ENCODE measurements at places on chromosomes 1 and 21. TPM values are rescaled to one million over a fixed set of nuclear protein-coding genes. Genes with fewer than 3 reads are reported as not detected.

The SLC22A15 gene
- under 0.01 TPM for total RNA-seq

The C4BPA gene
- 0.52 TPM for total RNA-seq

The OR14I1 gene
- total RNA-seq: not detected

The FALEC gene
- total RNA-seq: not detected

The TGFBR3 gene
- 54.3 TPM for total RNA-seq

The PDZK1IP1 gene
- total RNA-seq: not detected

The GNG12 gene
- 33.9 TPM for total RNA-seq

The PAQR6 gene
- 1.0 TPM for total RNA-seq

The CELA2B gene
- 1.6 TPM for total RNA-seq

The ZYG11A gene
- not detected for total RNA-seq
